ENCODE measurements at places on chromosomes 12 and 14. TPM values are rescaled to one million over a fixed set of nuclear protein-coding genes. Genes with fewer than 3 reads are reported as not detected.

- no peak for DNase-seq
Observed at GRCh38 chr12:47340411-47341015, 260.8 kb upstream of the AMIGO2 start.

- DNase-seq = no peak
Observed at GRCh38 chr12:38782359-38782758, 123.0 kb downstream of the CPNE8 start.

- peak; percentile 73 for DNase-seq
Observed at GRCh38 chr14:68796418-68797101, 3.7 kb upstream of the ZFP36L1 start.

GRCh38 chr12:54588110-54588889, at the start of gene PPP1R1A:
Gene PPP1R1A (minus strand): TSS chr12:54588659. CDS start chr12:54588488, 171 bp downstream.
- DNase-seq = no peak

DNA sequence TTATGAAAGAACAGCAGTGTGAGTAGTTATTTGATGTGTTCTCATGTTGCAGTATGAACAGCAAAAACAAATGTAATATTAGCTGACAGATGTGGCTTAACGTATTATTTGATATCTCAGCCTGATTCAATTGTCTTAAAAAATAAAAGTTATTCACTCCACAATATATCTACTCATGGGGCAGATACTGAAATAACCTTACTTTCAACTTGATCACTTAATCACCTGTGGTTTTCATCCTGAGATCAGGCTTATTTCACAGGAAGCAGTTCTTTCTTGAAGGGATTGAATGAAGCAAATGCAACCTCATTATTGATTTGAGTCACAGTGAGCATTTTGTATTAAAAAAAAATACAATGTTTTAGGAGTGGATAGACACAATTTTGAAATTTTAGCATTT, 90.3 kb downstream of the AKAP6 start:
- no peak for DNase-seq

The IQSEC3 gene
- not detected for total RNA-seq

The B3GNT4 gene
- total RNA-seq = not detected
